Calu3 (cell line): ENCODE measurements at places on chromosomes 13 and 19. TPM values are rescaled to one million over a fixed set of nuclear protein-coding genes. Genes with fewer than 3 reads are reported as not detected.
A peak's percentile ranks its signal among the peaks of the same experiment; 100 is the strongest.

RAB8A gene
- 76.6 and 77.3 TPM in 2 replicates for total RNA-seq

GRCh38 chr13:75762955-75763354 lies 126.8 kb downstream of the LMO7 start:
- peaks cover 8% of the 10 kb centered on the region for H3K4me1 ChIP-seq
- no peak for DNase-seq
- H3K27me3 ChIP-seq = no peaks in the 10 kb centered on the region
- no peak overlapping the region for H3K27ac ChIP-seq

- DNase-seq = no peak
- no peaks in the 10 kb centered on the region for H3K27me3 ChIP-seq
- no peak overlapping the region for H3K4me3 ChIP-seq
- H3K36me3 ChIP-seq = no peaks in the 10 kb centered on the region
- H3K27ac ChIP-seq = no peak overlapping the region
Observed at GRCh38 chr13:30799356-30799824, 64.0 kb downstream of the ALOX5AP start.

DNA sequence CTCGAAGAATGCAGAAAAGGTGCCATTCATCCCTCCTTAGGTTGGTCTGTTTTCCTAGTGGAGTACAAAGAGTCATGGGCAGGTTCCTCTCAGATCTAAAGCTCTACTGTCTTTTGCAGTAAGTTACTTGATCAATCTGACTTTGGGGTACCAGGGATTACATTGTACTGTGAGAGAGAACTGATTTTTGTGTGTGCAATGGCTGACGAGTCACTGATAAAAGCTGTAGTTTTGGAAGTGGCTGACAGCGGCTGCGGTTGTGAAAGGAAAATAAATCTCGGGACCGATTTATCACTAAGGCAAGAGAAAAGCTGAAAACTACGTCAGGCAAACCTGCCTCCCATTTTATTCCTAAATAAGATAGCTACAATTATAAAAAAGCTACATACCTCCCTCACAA lies 26.9 kb downstream of the UTP14C start:
- DNase-seq = no peak
- H3K4me1 ChIP-seq = no peaks in the 10 kb centered on the region
- no peaks in the 10 kb centered on the region for H3K36me3 ChIP-seq
- H3K4me3 ChIP-seq = no peak overlapping the region

DNA sequence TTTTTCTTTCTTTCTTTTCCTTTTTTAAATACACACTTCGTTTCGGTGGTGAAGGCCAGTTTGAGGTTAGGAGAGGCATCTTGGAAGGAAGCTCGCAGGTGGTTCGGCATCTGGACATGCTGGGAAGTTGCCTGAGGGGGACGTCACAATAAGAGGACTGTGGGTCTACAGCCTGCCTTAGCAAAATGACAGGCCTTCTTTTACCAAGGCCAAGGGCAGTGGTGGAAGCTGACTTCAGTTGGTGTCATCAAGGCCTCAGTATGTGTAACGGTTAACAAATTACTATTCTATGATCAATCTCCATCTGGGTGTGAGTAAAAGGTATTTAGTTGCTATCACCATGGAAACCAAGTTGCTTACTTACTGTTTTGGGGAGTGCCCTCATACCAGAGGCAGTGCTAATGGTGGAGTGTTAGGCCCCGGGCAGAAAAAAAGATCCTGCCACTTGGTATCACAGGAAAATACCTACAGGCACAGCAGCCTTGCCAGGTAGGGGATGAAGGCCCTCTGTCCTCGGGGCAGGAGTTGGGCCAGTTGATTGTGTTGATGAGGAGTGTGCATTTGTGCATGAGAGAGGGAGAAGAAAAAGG lies 10.3 kb downstream of the ACTN4 start:
- peak overlapping the region; percentile 99 for H3K4me3 ChIP-seq
- H3K27me3 ChIP-seq = no peaks in the 10 kb centered on the region
- peaks cover 89% of the 10 kb centered on the region for H3K4me1 ChIP-seq
- peak; percentile 79 for DNase-seq
- peak overlapping the region; percentile 100 for H3K27ac ChIP-seq

DNA sequence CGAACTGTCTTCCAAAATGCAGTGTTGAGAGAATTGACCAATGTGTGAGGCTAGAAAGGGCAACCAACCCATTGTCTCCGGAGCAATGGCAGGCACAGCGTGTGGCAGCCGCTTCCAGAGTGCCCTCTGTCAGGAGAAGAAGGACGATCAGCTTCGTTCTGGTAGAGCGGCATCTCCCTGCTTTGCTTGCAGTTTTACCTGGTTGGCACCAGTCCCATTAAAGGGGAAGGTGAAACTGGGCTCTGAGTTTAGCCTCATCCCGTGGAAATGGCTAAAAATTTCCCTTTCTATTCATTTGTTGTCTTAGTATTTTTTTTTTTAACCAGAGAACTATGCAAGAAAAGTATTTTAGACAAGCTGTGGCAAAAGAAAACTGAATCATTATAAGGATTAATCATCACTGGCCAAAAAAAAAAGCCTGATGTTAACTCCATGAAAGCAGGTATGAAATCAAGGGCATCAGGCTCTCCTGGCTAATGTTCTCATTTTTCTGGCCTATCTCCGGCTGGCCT lies 81.5 kb upstream of the SLC7A1 start:
- H3K27me3 ChIP-seq = peaks cover 24% of the 10 kb centered on the region
- no peaks in the 10 kb centered on the region for H3K4me1 ChIP-seq
- DNase-seq = peak; percentile 10
- H3K27ac ChIP-seq = no peak overlapping the region
- H3K4me3 ChIP-seq = no peak overlapping the region
